Renal pelvis (tissue), 12 donors: ENCODE measurements at places on chromosomes 11 and 22. TPM values are rescaled to one million over a fixed set of nuclear protein-coding genes. Genes with fewer than 3 reads are reported as not detected.

ZNF280A gene
- polyA plus RNA-seq, result not detected

TENM4 gene
- 26.5 TPM for polyA plus RNA-seq

BATF2 gene
- 3.1 TPM for polyA plus RNA-seq

DEFB131B gene
- polyA plus RNA-seq, result 3.0 TPM
